ENCODE measurements at places on chromosomes 5 and 9.
A peak's percentile ranks its signal among the peaks of the same experiment; 100 is the strongest.

DNA sequence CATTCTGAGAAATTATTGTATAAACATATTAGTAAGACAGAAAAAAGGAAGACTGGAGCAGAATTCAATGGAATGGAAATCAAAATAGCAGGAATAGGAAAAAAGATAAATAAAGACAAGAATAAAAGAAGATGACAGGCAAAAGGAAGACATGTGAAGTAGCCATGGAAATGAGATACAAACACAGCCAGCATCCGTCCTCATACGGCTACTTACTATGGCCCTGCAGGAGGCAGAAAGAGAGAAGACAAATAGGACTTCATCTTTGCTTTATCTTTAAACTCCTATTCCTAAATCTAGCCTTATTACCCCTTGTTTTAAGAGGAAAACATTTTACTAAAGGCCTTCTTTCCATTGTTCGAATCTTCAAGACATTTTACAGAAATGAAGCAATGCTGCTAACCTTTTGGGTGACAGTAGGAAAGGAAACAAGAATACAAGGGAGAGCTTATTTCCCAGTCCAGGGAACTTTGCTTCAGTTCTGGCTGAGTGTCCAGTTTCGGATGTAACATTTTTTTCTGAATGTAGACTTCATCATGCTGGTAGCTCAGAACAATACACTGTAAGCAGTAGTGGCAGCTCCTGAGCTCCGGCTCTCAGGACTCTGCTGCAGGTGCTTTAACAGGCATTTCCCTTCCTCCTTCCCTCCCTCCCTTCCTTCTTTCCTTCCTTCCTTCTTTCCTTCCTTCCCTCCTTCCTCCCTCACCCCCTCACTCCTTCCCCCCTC lies 106.4 kb upstream of the SLC12A2 start:
- no peak for DNase-seq

GRCh38 chr5:83472213-83472507 lies 616 bp downstream of the VCAN start:
- no peak for DNase-seq

GRCh38 chr5:135814316-135814715 lies 20.1 kb upstream of the SLC25A48 start:
- DNase-seq: no peak

DNA sequence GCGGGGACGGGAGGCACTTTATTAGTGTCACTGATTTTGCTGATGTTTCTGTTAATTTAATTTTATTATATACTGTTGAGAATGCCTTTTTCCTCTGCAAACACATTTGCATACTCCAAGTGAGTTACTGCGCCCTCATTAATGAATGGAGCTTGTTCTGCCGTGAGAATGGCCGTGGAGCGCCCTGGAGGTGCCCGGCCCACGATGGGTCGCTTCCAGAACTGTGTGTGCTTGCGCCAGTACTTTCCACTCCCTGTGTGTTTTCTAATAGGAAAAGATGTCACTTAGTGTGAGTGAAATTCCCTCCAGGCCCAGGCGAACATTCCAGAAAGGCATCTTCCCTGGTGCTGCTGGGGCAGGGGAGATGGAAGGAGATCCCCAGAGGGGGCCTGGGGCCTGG lies 30.1 kb downstream of the NDUFS6 start:
- DNase-seq: no peak

DNA sequence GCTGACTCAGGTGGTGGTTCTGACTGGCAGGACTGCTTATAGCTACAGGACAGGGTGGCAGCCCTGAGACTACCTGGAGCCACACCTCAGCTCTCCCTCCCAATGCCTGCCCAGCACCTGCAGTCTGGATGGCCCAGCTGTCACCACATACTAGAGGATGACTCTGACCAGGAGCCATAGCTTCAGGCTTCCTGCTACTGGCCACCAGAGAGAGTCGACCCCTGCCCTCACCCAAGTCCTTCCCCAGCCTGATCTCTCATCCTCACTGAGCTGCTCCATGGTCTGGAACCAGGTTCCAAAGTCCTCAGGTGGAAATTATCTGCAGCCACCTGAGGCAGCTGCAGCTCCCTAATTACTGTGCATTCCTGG lies 25.6 kb upstream of the TDRD7 start:
- DNase-seq: no peak

GRCh38 chr9:123286324-123286723 lies 17.9 kb upstream of the STRBP start:
- no peak for DNase-seq

DNA sequence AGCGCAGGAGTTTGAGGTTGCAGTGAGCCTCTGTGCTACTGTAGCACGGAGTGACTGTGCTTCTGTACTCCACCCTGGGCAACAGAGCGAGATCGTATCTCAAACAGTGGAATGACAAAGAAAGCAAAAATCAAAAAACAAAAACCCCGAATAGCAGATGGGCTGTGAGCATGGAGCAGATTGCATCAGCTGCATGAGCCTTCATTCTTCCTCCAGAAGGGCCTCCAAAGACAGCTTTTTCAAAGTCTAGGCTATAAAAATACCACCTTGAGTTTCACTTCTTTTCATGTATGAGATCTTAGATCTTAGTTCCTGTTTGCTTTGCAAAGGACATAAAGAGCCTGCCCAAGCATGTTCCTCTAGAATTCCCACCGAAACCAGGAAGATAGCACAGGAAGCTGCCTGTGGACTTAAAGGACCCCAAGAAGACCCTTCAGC lies 15.0 kb upstream of the HSPB3 start:
- peak; percentile 77 for DNase-seq

DNA sequence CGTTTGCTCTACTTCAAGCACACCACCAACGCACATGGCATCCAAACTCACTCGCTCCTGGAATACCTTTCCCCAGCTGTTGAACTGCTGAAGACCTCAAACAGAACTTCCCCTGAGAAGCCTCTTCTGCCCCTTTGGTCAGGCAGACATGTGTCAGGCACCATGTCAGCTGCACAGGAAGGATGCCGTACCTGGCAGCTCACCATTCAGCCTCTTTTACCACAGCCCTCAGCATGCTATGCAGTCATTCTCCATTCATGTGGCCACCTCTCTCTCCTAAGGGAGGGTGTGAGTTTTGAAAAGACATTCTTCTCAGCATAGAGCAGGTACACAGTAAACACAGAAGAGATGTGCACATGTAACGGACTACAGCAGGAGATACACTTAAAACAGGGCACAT lies 14.2 kb downstream of the IL4 start:
- no peak for DNase-seq

- no peak for DNase-seq
Measured at GRCh38 chr5:180603076-180603594, 11.8 kb upstream of the SCGB3A1 start.

DNA sequence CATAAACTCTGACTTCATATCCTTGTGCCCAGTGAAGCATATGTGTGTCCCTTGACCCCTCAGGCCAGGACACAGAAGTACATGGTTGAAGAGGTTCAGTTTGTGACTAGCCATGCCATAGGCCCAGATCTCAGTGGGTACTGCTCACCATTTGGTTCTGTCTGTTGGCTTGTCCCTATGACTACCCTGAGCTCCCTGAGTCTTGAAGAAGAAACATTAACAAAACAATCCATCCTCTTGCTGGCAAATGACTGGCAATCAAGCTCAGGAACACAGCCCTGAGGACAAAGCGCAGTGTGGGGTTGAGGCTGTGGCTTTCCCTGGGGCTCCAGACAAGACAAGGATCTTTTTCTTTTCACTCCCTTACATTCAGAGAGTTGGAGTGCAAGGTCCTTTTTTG lies 46.3 kb downstream of the TNFAIP8 start:
- no peak for DNase-seq

DNA sequence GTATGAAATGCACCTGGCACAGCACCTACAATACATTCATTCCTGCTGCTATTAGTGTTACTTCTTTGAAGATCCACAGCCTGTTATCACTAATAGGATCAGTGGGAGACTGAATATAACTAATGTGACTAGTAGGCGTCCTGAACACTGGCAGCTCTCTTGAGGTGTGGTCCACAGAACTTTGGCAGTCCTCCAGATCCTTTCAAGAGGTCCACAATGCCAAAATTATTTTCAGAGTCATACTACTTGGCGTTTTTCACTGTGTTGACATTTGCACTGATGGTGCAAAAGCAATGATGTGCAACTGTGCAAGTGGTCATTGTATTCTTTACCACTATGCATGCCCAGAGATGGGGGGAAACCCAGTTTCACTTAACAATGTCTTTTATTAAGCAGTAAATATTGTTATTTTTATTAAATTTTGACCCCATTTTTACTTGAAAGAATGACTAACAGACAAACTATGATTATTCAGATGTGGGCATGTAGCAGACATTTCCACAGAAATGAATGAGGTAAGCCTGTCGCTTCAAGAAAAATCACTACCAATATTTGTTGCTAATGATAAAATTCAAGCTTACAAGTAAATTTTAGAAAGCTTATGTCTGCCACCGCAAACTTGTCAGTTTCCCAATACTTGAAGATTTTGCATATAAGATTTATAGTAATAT lies 48.9 kb downstream of the ADRB2 start:
- no peak for DNase-seq

- no peak for DNase-seq
Measured at GRCh38 chr9:95104980-95105379, 212.5 kb downstream of the FANCC start.

GRCh38 chr9:7935681-7936080 lies 136.1 kb upstream of the DMAC1 start:
- no peak for DNase-seq

DNA sequence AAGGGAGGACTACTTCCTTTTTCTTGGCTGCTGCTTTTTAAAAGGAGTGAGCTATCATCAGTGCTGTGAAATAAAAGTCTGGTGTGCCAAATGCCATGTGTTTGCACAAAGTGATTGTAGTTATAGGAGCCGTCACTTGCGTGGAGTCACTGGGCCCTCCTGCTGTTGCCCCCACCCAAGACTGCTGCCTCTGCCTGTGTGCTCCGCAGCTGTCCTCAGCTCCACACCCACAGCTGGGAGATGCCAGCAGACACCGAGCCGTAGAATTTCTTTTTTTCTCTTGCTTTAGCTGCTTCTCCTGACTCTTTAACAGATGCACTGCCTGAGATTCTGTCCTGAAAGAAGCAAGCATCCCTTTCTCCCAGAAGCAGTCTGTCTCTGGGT lies 9.8 kb upstream of the GLE1 start:
- DNase-seq: no peak

DNA sequence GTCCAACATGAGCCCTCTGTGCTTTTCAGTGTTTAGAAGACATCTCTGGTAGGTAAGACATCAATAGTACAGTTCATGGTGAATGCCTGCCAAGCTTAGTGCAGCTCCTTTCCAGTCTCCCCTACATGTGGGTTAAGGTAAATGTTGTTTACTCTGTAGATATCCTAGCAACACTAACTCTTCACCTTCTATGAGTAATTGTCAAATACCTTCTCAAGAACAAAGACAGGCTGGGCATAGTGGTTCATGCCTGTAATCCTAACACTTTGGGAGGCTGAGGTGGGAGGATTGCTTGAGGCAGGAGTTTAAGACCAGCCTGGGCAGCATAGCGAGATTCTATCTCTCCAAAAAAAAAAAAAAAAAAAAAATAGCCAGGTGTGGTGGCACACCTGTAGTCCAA lies 18.7 kb upstream of the RASGRF2 start:
- DNase-seq: no peak

DNA sequence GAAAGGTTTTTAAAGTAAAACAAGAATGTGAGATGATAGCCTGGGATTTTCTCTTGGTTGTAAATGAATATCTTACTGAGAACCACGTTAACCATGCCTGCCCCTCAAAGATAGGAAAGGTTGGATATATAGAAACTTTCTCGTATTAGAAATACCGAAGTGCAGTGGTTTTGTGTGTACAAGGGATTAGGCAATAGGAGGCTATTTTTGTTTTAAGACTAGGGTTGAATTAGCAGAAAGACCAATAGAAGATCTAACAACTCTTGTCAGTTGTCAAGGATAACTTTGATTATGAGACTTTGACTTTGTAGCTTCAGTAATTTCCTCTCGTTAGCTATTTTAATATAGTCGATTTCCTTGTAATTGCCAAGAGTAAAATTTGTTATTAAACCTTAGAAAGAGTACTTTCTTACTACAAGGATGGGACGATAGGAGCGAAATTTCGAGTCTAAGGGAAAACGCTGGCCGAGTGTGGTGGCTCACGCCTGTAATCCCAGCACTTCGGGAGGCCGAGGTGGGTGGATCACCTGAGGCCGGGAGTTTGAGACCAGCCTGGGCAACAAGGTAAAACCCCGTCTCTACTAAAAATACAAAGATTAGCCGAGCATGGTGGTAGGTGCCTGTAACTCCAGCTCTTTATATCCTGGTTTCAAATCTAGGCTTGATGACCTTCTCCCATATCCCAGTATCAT lies 838 bp downstream of the POLK start:
- no peak for DNase-seq

DNA sequence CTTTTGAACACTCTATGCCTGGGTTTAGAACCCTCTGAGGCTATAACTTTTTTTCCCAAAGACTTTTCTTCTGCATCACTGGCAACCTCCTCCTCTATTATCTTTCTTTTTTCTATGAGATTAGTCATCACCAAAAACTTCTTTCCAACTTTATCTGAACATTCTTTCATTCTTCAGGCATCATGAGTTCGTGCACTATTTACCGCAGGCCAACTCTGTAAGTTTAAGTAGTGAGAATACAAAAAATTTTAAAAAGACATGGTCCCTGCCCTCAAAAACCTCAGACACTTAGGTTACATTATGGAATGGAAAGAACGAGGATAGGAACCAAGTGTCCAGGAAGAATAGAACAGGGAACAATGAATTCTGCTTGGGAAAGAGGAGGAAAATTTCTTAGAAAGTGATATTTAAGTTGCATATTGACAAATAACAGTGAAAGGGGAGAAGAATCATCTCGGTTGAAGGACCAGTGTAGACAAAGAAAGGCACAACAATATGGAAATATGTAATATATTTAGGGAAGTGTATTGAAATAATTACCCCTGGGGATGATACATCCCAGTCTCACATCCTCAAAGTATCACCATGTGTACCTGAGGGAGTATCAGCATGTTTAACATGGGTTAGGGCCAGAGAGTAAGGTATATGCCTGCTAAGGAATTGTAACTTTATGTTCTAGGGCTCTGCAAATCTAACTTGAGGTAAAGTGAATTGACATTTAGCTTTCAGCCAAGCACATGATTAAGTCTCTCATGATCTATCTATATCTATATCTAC lies 196.5 kb upstream of the NREP start:
- DNase-seq: no peak

- DNase-seq: no peak
Measured at GRCh38 chr5:29568028-29568427, 1625.5 kb upstream of the CDH6 start.

- DNase-seq: no peak
Measured at GRCh38 chr9:77697238-77697984, 49.3 kb upstream of the GNA14 start.

DNA sequence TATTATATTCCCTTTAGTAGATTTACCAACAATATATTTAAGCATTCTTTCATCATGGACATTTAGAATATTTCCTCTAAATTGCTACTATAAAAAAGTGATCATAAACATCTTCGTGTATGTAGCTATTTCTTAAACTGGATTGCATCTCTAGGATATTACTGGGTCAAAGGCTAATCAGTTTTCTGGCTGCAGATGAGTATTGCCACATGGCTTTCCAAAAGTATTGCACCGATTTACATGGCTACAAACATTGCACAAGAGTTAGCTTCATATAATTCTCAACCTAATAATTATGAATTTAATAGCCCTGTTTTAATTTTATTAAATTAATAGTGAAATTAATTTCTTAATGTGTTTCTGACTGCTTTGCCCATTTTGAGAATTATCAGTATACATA lies 183.4 kb downstream of the DMRT2 start:
- no peak for DNase-seq

- DNase-seq: no peak
Measured at GRCh38 chr5:57621624-57622023, 139.0 kb upstream of the ACTBL2 start.

GRCh38 chr5:31585166-31585894 lies 53.2 kb downstream of the C5orf22 start:
- DNase-seq: no peak

All from pons (tissue), 1 donor.